AG09319 (cell line): ENCODE measurements at places on chromosomes 11 and 22.

DNA sequence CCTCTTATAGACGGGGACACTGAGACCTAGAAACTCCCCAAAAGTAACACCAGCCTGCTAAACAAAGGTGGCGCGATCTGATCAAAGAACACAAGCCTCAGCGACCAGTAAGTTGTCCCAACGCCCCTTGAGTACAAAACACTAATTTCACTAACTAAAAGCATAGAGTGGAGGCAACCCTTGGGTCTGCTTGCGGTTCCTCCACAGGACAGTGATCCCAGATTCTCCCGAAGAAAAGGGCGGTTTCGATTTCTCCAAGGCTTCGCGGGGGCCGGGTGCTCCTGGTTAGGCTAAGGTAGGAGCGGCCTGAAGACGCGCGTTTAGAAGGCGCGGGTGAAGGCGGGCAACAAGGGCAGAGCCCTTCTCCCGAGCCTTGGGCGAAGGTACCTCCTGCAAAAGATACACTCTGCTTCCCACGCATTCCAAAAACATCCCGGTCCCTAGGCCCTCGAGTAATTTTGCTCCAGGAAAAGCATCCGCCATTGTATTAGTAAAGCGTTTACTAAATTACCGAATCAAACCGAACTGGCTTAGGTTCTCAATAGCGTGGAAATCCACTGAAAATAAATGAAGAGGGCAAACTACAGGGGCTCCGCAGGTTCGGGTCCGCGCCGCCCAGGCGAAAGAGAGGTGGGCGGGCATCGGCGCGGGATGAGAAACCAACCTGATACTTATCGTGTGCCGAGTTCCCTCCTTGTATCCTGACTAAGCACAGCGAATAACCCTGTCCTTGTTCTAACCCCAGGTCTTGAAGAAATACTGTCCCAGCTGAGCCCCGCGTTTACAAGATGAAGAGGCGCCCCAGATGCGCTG lies 2.0 kb downstream of the WT1 start:
- DNase-seq: no peak

- DNase-seq: no peak
These were observed 241.6 kb upstream of the CADM1 start for GRCh38 chr11:115745610-115746512.

- no peak for DNase-seq
These were observed 440 bp upstream of the SLC25A45 start for GRCh38 chr11:65382804-65383368.

- DNase-seq: no peak
These were observed 99.2 kb upstream of the DBX1 start for GRCh38 chr11:20259506-20259905.

GRCh38 chr11:103108933-103109817 lies at the start of gene DYNC2H1:
DYNC2H1 (plus strand) TSS chr11:103109426; CDS start chr11:103109575, 149 bp downstream.
- peak; percentile 76 for DNase-seq
